ENCODE measurements at places on chromosomes 13 and 19.

DNA sequence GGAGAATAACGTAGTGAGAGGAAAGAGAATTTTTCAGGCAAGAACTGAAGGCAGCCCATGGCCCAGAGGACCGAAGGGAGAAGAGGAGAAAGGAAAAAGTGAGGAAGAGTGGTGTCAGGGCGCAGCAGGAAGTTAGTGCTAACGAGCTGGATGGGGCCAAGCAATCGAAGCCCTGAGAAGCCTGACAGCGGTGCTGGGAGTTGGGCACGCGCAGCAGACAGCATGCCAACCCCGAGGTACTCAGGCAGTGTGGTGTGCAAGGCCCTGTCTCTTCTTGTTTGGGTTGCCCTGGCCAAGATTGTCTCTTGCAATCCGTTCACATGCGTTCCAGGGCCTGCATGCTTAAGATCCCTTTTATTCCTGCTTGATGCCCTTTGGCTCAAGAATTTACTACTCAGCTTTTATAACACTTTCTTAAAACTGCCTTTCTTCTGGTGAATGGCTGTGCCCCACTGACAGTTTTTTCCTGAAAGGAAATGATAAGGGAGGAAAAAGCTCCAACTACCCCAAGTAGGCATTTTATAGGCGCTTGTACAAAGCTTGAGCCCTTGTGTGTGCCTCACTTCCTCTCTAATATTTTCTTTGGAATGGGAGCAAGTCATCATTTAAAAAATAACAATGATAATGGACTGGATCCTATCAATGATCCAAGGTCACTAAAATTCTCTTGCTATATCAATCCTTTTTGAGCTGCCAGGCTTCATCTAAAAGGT lies 115.4 kb downstream of the FLT1 start:
- H3K4me1 ChIP-seq: peaks cover 35% of the 10 kb centered on the region
- no peak overlapping the region for H3K4me3 ChIP-seq
- DNase-seq: no peak

DNA sequence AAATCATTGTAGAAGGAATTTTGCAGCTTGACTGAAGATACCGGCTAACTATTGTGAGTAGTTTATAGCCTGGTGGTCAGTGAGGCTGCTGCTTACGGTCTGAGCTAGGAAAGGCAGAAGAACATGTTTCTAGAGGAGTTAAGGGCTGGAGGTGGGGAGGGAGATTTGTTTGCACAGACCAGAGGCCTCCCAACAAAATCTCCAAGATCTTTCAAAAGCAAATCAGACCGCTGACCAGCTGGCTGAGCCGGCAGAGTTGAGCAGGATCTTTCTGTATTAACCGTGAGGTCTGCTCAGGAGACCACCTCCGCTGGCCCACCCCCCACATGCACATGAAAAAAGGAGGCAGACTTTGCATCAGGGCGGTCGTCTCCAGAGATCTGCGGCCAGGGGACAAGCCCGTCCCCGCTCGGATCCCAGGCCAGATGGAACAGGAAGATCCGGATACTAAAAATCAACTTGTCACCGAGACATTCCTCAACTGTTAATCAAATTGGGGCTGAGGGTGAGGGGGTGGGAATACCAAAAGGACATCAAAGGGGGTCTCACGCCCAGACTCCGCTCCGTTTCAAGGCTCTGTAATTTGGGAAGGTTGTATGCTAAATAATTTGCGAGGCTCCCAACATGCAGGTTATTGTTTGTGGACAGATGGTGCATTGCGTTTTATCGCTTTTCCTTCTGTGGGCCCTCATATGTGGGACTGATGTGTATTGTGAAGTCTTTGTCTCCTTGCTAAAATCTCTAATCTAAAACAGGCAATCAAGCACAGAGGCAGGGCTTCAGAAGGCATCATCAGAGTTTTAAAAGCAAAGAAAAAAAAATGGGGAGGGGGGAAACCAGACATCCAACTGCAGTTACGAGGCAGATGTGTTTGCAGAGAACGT lies 319.0 kb downstream of the ZNF536 start:
- H3K27ac ChIP-seq: no peak overlapping the region
- DNase-seq: no peak
- peaks cover 20% of the 10 kb centered on the region for H3K4me1 ChIP-seq
- H3K4me3 ChIP-seq: peak overlapping the region; percentile 58
- no peaks in the 10 kb centered on the region for H3K36me3 ChIP-seq
- peaks cover 75% of the 10 kb centered on the region for H3K27me3 ChIP-seq

DNA sequence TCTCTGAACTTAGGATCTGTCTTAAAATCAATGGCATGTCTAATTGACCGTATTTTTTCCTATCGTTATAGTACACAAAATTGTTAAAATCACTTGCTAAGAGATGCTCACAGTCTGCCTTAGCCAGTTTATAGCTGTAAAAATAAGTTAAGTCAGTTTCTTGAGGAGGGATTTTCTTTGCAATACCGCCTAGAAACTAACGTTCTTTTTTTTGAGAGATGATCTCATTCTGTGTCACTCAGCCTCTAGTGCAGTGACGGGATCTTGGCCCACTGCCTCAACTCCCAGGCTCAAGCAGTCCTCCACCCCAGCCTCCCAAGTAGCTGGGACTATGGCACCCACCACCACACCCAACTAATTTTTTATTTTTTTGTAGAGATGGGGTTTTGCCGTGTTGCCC lies 4.4 kb downstream of the CKAP2 start:
- H3K4me3 ChIP-seq: no peak overlapping the region
- no peak for DNase-seq
- H3K27me3 ChIP-seq: no peaks in the 10 kb centered on the region
- peaks cover 29% of the 10 kb centered on the region for H3K36me3 ChIP-seq
- H3K27ac ChIP-seq: no peak overlapping the region
- peaks cover 16% of the 10 kb centered on the region for H3K4me1 ChIP-seq

DNA sequence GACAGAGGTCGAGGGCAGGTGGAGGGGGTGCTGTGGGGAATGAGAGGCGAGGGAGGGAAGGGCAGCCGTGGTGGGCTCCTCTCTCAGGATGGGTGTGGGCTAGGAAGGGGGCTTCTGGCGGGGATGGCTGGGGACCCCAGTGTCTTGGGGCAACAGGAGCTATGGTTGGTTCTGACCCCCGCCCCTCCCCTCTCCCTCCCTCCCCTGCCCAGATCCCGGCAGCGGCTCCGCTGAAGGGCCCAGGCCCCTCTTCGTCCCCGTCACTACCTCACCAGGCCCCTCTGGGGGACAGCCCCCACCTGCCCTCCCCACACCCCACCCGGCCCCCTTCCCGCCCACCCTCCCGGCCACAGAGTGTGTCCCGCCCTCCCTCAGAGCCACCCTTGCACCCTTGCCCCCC lies 19.3 kb upstream of the EHD2 start:
- no peak overlapping the region for H3K27ac ChIP-seq
- H3K4me1 ChIP-seq: peaks cover 8% of the 10 kb centered on the region
- no peaks in the 10 kb centered on the region for H3K27me3 ChIP-seq
- DNase-seq: no peak
- peaks cover 28% of the 10 kb centered on the region for H3K36me3 ChIP-seq

GRCh38 chr13:41017817-41018601 lies 1.1 kb downstream of the ELF1 start:
- peak overlapping the region; percentile 73 for H3K27ac ChIP-seq
- H3K4me3 ChIP-seq: peak overlapping the region; percentile 39
- H3K36me3 ChIP-seq: no peaks in the 10 kb centered on the region
- peaks cover 86% of the 10 kb centered on the region for H3K4me1 ChIP-seq

DNA sequence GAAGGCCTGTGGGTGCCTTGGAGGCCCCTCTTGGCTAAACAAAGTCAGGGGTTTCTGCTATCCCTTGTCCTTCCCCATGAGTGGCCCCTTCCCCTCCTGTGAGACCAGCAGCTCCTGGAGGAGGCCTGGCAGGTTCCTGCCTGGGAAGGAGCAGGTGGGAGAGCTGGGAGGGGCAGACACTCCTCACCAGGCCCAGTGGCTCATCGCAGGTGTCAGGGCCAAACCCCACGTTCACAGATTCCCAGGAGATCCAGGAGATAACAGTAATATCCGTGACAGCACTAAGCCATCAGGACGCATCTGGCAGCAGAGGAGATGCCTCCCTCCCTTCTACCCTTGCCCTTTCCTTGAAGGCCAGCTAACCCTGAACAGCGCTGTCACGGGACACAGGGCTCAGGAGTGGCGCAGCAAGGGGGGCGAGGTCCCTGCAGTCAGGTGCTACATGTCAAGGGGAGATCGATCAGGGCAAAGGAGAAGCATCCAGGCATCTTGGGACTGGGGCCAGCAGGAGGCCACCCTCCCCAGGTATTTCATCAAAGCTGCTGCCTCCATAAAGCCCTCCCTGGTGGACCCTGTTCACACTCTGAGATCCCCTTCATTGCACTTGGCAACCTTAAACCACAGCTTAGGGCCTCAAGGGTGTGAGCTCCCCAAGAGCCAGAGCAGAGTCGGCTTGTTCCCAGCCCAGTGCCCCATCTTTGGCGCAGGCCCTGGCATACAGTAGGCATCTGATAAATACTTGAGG lies 4.8 kb downstream of the CEBPA start:
- H3K27me3 ChIP-seq: peaks cover 93% of the 10 kb centered on the region
- peaks cover 18% of the 10 kb centered on the region for H3K4me1 ChIP-seq
- no peak for DNase-seq
- H3K4me3 ChIP-seq: no peak overlapping the region
- no peaks in the 10 kb centered on the region for H3K36me3 ChIP-seq

DNA sequence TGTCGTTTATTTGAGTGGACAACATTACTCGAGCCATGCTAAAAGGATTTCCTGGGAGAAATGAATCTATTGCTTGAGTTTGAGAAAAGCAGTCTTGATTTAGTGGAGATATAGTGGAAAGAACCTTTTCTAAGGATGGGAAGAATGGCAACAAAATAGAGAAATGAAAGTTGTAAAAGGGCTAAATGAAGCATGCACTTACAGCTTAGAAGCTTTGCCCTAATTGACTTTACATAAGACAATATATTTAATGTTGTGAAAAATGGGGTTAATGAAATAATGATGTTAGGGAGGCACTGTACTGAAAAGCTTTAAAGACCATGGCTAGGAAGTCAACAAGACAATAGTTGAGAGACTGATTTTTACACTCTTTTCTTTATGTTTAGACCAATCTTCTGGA lies 35.4 kb downstream of the SLC10A2 start:
- H3K36me3 ChIP-seq: no peaks in the 10 kb centered on the region
- DNase-seq: no peak
- no peaks in the 10 kb centered on the region for H3K4me1 ChIP-seq
- no peak overlapping the region for H3K27ac ChIP-seq
- H3K27me3 ChIP-seq: no peaks in the 10 kb centered on the region

- H3K27me3 ChIP-seq: no peaks in the 10 kb centered on the region
- no peak for DNase-seq
- no peak overlapping the region for H3K27ac ChIP-seq
- H3K4me3 ChIP-seq: no peak overlapping the region
Measured at GRCh38 chr13:91540158-91540736, 141.8 kb downstream of the GPC5 start.

GRCh38 chr13:44840131-44840530 lies 149.1 kb downstream of the NUFIP1 start:
- DNase-seq: no peak
- H3K4me3 ChIP-seq: no peak overlapping the region

DNA sequence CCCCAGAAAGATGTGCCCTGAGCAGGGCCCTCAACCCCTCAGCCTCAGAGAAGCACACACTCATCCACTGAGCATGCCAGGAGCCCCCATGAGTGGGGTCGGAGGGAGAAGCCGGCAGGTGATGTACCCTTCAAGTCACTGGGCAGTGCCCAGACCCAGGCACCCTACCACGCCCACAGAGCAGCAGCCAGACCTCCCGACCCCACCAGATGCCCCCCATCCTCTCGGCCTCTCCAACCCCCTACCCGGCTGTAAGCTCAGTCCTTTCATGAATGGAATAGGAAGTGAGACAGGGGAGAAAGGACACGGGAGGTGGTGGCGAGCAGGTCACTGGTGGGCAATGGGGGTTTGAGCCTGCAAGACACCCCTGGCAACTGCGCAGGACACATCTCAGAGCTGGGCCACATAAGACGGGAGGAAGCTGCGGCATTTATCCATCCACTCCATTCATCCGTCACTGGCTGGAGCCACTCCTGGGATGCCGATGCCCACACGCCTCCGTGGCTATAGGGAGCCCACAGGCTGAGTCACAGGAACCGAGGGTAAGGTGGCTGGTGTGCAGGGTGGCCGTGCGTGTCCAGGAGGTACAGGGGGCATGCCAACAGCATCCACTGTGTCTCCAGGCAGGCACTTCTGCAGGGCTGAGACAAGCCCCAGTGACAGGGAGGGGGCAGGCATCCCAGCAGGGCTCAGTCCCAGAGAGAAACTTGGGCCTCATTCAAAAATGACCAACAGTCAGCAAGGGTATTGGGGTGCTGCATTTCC lies 23.8 kb upstream of the VSTM2B start:
- no peak overlapping the region for H3K4me3 ChIP-seq
- no peak for DNase-seq
- no peaks in the 10 kb centered on the region for H3K4me1 ChIP-seq
- no peaks in the 10 kb centered on the region for H3K36me3 ChIP-seq

DNA sequence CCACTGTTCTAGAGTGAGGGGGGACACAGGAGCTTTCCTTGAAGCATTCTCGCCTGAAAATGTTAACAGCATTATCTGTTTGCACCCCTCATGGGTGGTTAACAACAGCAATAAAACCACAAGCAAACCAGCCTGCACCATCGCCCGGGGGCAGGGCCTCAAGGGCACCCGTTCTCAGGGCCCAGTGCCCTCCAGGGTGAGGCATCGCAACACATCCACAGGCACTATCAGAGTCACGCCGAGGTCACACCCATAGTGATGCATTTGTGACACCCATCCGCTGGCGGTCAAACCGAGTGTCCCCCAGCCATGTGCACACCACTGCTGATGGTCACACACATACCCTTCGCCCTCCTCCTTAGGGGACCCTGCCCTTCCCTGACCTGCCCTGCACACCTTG lies 4.6 kb downstream of the FUT5 start:
- no peaks in the 10 kb centered on the region for H3K4me1 ChIP-seq
- DNase-seq: no peak
- no peak overlapping the region for H3K27ac ChIP-seq
- H3K36me3 ChIP-seq: no peaks in the 10 kb centered on the region

DNA sequence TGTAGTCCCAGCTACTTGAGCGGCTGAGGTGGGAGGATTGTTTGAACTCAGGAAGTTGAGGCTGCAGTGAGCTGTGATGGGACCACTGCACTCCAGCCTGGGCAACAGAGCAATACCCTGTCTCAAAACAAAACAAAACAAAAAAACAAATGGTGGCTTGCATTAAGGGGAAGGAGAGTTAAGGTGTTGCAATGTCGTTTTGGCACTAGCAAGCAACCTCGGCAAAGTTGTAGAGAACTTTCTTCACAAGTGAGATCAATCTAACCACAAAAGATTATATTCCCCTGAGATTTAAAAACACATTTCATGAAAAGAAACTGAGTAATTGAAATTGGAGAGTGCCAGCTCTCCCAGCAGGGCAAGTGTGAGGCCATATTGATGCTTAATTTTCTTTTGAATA lies 153.7 kb downstream of the KLF5 start:
- DNase-seq: no peak
- H3K27ac ChIP-seq: no peak overlapping the region
- H3K4me3 ChIP-seq: no peak overlapping the region
- no peaks in the 10 kb centered on the region for H3K36me3 ChIP-seq
- H3K4me1 ChIP-seq: no peaks in the 10 kb centered on the region

GRCh38 chr13:20901668-20902437 lies 693 bp downstream of the XPO4 start:
- peak overlapping the region; percentile 93 for H3K27ac ChIP-seq
- H3K4me1 ChIP-seq: peaks cover 42% of the 10 kb centered on the region
- DNase-seq: peak; percentile 14
- peaks cover 9% of the 10 kb centered on the region for H3K36me3 ChIP-seq
